Activated CD4-positive, alpha-beta memory T cell treated with anti-CD3 and anti-CD28 coated beads, Interleukin-2, amount 10 ng/mL, durations not matched to agents 7 days and 5 days (primary cell): ENCODE measurements at places on chromosomes 1 and 21. TPM values are rescaled to one million over a fixed set of nuclear protein-coding genes. Genes with fewer than 3 reads are reported as not detected.

Gene NUP133
- 38.2 TPM for total RNA-seq

Gene KCNK1
- 8.1 TPM for total RNA-seq

Gene FCGR1A
- total RNA-seq: 1.1 TPM

Gene THEM5
- not detected for total RNA-seq

Gene ST6GALNAC5
- total RNA-seq: not detected

Gene OR2L5
- total RNA-seq: not detected

Gene KIAA0040
- 80.2 TPM for total RNA-seq

Gene MAP7D1
- 221 TPM for total RNA-seq

Gene WLS
- total RNA-seq: not detected
